ENCODE measurements at places on chromosomes 3 and 15.

DNA sequence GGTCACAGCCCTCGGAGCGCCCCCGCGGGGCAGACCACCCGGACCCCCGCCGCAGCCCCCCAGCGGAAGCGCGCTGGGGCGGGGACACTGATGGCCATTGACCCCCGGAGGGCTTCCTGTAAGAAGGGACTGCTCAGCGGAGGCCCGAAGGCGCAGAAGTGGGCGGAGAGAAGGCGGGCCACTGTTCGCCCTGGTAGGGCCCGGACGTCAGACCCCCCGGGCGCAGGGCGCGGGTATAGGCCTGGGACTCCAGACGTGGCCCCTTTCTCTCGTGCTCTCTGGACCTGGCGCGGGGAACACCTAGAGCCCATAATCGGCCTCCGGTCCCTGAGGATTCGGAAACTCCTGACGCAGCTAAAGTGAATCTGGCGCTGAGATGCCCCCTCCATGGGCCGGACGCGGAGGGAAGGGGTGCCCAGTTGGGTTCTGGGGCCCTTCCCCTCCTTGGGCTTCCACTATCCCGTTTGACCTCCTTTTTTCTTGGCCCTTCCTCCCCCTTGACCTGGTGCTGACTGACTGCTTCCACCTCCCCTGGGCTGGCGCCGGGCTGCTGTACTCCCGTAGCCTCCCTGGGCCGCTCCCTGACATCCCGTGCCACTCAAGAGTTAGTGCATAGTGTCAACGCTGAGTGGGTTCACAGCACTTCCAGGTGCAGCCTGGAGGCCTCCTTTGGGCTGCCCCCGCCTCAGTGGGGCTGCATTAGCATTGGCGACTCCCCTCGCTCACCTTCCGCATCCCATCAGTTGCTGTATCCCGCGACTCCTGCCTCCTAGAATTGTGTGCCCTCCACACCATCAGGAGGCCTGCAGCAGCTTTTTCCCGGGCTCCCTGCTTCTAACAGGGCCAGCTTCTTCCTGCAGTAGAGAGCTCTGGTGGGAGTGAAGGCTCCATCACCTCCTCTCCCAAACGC lies 694 bp downstream of the ABTB1 start:
- peak; percentile 22 for DNase-seq

DNA sequence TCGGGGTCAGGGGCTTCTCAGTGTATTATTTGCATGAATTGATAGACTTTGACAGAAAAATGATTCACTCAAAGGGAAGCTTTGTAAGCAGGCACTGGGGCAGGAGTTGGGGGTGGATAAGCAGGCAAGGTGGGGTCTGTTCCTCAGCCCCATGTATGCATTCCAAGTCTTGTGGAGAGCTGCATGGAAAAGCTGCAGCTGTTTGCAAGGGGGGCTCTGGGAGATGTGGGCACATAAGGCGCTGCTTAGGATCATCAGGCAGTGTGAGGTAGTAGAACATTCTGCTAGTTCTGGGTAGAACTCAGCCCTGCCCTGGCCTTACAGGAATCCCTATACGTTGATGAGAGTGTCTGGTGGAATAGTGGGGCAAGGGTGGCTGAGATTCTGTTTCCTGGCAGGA lies 154.2 kb upstream of the LRIG1 start:
- DNase-seq: no peak

- DNase-seq: no peak
These were observed 193.1 kb upstream of the LPP start for GRCh38 chr3:187960820-187961219.

DNA sequence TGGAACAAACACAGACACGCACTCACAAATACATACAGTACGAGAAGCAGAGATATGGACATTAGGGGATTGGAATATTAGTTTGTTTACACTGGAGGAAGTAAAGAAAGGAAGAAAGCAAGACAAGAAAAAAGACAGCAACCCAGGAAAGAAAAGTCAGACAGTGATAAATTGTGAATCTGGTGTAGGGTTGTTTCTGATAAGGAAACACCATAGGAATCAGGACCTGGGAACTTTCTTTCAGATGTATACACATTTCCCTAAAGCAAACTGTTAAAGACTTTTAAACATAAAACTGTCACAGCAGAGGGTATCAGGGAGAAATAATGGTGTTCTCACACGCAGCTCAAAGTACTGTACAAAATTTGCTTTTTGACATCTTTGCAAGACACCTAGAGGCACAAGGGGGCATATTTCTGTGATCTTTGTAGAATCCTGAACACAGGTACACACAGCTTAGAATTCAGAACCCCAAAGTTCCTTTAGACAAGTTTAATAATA lies 153.7 kb downstream of the TUSC7 start:
- DNase-seq: no peak

DNA sequence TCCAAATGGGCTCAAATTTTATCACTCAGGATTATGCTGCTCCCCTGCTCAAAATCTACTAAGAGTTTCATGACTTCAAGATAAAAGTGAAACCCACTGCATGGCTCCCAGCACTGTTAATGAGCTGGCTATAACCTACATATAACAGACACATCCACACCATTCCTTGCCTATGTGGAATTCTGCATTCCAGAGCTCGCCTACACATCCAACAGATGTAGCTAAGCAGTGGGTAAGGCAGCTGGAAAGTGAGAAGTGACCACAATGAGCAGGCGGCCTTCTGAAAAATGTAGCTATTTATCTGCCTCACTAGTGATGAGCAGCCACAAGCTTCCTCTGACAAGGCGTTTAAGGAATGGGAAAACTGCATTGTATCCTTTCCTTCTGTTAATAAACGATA lies 92.0 kb upstream of the TRIM42 start:
- no peak for DNase-seq

DNA sequence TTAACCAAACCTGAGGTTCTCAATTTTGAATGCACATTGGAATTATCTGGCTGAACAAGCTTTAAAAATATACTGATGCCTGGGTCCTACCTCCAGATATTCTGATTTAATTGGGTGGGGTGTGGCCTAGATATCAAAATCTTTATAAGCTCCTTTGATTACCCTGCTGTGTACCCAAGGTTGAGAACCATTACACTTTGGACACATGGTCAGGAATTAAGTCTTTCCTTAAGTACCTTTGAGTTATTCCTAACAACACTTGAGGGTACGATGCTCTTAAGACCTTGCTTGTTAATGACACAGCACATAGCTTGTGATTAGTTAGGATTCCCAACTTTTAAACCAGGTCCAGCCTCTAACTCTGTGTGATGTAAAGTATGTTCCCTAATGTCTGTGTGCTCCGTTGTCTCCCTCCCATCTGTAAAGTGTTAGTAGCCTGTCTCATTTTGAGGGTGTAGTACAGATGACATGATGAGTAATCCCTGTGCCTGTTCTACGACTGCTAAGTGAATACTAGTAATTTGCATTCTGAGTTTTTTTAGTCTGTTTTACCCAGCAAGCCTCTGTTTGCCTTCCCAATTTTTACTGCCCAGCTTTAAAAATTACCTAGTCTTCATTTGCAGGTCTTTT lies 154.9 kb downstream of the KLHL25 start:
- no peak for DNase-seq

DNA sequence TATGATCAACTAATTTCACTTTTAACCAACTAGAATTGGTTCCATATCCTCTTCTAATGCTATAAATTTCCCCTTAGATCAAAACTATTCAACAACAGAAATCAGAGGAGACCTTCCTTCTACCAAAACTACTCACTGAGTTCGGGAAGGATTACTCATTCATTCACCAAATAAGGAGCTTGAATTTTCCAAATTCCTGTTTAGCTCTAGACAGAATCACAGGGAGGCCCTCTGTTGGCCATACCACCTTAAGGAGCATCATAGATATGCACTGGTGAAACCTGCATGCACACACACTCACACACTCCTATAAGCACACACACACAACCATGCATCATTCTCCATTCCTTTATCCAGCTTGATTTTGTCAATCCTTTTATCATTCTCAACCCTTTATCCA lies 49.0 kb downstream of the SUCLG2 start:
- no peak for DNase-seq

DNA sequence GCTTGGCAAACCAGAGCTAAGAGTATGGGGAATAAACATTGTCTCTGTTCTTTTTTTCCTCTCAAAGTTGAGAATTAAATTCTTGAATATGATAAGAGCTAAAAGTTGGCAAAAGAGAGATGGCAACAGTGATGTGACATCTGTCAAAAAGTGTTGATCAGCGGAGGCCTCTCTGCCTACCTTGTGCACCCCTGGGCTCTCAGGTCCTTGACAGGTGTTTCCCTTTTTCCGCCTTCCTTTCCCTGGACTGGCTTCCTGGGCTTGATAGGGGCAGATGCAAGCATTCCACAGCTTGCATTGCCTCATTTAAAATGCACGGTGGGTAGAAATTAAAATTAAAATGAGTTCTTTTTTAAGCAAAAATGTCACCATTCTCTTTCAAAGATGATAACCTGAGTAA lies 84.2 kb downstream of the NSUN3 start:
- DNase-seq: no peak

GRCh38 chr3:71652781-71653413 lies 69.4 kb upstream of the FOXP1 start:
- DNase-seq: no peak

- DNase-seq: no peak
These were observed 178.5 kb downstream of the THSD4 start for GRCh38 chr15:71293723-71294122.

GRCh38 chr3:38133209-38133556 lies 3.7 kb downstream of the ACAA1 start:
- DNase-seq: no peak

GRCh38 chr3:127746400-127747057 lies 73.8 kb downstream of the ABTB1 start:
- no peak for DNase-seq

DNA sequence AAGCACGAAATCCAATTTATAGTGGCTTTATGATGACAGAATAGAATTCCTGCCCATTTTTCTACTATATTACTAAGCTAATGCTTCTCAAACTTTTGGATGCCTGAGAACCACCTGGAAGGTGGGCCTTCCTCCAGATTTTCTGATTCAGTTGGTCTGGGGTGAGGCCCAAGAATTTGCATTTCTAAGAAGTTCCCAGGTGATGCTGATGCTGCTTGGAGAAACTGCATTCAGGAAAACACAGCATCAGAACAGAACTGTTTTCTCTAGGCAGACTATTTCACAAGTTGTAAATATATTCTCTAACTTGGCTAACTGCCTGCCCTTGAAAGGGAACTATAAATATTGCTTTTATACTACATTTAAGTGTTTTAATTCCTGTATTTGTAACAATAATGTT lies 644.9 kb upstream of the DPPA4 start:
- DNase-seq: no peak

DNA sequence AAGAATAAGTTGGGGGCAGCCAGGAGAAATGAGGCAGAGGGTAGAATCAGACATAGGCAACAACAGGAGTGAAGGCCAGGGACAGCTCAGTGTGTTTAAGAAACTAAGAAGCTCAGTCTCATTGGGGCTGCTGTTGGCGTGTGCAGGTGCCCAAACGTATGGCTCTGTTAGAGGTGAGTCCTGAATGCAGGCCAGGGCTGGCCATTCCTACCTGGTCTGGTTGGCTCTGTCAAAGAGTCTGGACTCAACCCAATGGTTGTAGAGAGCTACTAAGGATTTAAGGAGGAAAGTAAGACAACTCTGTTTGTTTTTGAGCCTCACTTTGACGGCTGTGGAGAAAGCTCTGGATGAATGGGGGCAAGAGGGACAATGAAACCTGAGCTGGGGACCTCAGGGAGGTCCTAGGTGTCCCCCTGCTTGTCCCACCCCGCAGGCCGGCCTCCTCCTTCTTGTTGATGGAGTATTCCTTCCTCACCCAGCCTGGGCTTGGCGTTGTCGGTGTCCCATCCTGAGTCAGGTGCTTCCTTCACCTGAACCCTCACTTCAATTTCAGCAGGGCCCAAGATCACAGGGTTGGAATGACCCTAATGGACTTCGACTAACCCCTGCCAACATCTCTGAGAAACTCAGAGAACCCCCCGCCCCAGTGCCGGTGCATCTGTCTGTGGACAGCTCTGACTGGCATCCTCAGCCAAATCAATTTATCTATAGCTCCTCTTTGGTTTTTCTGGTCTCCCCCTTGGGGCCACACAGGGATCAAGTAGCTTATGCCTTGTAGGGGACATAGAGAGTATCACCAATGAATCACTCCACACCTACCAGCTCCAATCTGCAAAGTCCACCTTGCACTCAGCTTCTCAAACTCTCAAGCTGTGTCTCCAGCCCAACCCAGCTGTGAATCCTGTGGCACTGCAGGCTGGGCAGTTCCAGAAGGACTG lies 8.3 kb downstream of the ITGA11 start:
- no peak for DNase-seq

DNA sequence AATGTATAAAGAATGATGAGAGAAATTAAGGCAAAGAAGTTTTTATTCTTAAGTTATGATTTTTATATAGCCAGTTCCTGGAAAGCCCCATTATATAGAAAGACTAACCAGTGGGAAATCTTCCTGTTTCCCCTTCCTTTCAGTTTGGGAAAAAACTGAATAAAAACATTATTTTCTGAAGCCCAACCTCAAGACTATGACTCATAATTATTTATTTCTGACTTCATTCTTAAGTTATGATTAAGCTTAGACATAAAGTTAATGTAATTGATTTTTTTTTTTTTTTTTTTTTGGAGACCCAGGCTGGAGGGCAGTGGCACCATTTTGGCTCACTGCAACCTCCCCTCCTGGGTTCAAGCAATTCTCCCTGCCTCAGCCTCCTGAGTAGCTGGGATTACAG lies 55.8 kb downstream of the TRPC1 start:
- no peak for DNase-seq

DNA sequence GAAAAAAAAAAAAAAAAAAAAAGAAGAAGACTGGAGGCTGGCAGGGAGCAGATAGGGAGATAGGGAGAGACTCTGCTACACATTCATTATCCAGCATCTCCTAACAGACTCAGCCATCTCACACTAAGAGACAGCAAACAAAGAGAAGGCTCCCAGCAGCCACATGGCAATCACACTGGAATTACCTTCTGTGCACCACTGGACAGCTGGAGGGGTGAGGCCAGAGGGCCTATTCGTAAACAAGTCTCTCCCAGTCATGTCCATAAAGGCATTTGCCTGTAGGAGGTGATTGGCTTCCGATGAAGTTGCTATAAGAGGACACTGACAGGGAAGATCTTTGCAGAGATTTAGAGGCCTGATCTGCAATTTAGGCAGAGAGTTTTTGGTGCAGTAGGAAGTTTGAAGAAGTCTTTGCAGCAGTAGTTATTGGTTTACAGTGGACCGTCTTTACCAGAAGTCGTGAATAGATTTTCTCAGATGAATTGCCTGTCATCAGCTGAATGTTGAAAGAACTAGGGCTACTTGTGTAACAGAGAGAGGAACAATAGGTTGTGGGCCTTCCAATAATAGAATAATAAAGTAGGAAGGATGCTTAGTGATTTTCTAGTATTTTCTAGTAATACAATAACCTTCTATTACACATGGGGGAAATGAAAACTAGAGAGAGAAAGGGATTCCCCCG lies 89.7 kb downstream of the TP63 start:
- no peak for DNase-seq

Measured in stimulated activated CD8-positive, alpha-beta memory T cell treated with anti-CD3 and anti-CD28 coated beads, Interleukin-7, amount 100 ng/mL, for 24 hours (primary cell).